ENCODE measurements at places on chromosomes 2 and 18.

DNA sequence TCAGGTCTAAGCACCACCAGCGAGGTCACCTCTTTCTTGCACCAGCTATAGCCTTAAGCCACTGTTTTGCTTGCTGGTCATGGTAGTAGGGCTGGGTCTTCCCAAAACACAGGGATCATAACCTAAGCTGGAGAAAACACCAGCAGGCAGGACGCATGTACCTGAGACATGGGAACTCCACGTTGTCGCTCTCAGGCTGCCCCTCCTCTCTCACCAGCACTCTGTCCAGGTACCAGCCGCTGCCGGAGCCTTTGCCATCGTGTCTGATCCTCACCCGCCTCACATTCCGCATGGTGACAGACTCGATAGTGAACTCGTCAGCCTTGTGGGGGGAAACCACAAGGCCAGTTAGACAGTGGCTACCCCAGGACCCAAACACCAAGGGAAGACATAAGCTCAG, 79.5 kb downstream of the LOXHD1 start:
- no peak for DNase-seq

DNA sequence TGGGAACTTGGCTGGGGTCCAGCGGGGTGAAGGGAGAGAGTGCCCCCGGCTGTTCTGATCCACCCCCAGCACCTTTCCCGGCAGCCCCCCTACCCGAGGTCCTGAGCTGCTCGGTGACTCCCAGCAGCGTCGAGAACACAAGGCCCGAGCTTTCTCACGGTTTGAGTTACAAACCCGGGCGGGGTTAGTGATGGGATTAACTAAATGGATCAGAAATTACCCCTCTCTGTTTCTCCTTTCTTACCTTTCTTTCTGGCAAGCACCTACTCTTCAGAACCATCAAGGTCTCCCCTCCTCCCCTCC, 139.4 kb upstream of the GPC1 start:
- no peak for DNase-seq

- no peak for DNase-seq
Measured at GRCh38 chr2:188378371-188378950, 86.8 kb downstream of the GULP1 start.

DNA sequence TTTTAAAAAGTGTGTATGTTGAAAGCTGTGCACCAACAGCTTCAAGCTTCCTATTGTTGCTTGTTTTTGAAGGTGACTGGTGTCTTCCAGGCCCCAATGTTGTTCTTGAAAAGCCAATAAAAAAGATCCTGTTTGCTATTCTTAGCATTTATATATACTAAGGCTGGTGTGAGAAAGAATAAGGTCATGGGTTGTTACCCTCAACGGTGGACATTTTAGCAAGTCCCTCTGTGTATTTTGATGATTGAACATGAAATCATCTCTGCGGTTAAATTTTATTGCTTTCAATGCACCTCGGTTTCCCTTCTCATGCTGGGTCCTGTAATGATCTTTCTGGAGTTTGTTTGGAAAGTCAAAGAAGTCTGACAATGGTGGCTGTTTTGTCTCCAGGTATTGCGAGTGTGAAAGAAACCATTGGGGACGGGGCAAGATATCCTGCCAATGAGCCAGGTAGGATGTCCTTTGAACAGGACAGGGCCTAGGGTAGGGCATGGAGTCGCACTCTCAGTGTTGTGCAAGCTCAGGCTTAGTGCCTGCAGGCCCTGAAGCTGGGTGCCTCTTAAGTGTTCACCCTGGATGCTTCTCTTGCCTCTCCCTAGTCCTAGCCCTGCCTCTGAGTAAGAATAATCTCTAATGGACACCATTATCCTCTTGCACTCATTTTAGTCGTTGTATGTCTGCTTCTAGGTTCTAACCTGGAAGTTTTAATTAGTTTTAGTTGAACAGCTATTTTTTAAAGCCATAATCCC, 16.0 kb upstream of the KLF7 start:
- no peak for DNase-seq

Measured in NCI-H1694 treated with DMSO at 0.1 percent for 48 hours (cell line).